Small intestine (tissue), 16 donors: ENCODE measurements at places on chromosomes 13 and 19. TPM values are rescaled to one million over a fixed set of nuclear protein-coding genes. Genes with fewer than 3 reads are reported as not detected.

DNA sequence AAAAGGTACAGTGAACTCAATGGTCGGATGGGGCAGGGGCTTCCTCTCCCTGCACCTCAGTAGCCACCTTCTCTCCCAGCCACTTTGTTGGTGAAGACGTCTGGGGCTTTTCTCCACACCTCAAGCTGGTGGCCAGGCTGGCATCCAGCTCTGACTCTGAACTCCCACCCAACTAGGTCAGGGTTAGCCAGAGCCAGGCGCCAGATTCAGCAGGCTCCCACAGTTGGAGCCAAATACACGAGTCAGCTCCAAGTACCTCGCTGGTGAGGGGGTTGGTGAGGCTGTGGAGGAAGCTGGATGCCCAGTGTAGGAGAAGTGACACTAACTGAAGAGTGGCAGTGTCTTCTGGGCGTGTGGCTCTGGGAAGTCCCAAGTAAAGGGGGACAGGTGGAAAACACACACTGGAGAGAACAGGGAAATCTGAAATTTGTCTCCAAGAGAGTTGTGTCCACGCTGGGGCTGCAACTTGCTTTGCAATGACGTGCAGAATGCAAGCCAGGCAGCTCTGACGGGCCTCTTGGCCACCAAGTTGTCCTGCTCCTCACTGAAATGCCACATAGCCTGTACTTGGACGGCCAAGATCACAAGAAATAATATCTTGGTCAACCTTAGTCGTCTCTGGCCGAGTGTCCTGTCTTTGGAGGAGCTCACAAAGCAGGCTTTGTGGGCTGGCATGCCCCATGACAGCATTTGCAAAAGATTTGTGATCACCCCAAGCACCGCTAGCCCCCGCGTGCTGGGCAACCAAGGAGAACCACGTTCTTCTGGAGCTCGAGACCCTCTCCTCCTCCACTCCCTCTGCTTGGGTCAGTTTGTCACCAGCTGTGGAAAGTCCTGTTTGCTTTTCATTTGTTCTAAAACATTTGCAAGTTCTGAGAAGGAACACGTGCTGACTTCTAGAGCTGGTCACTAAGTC, 18.1 kb downstream of the SLC7A1 start:
- no peak overlapping the region for H3K27ac ChIP-seq
- H3K36me3 ChIP-seq = peaks cover 5% of the 10 kb centered on the region
- no peaks in the 10 kb centered on the region for H3K27me3 ChIP-seq

- H3K4me3 ChIP-seq = no peak overlapping the region
- no peaks in the 10 kb centered on the region for H3K36me3 ChIP-seq
- H3K27me3 ChIP-seq = no peaks in the 10 kb centered on the region
Observed at GRCh38 chr13:93468433-93468832, 241.8 kb downstream of the GPC6 start.

The LCP1 gene
- 35.5 TPM for polyA plus RNA-seq

DNA sequence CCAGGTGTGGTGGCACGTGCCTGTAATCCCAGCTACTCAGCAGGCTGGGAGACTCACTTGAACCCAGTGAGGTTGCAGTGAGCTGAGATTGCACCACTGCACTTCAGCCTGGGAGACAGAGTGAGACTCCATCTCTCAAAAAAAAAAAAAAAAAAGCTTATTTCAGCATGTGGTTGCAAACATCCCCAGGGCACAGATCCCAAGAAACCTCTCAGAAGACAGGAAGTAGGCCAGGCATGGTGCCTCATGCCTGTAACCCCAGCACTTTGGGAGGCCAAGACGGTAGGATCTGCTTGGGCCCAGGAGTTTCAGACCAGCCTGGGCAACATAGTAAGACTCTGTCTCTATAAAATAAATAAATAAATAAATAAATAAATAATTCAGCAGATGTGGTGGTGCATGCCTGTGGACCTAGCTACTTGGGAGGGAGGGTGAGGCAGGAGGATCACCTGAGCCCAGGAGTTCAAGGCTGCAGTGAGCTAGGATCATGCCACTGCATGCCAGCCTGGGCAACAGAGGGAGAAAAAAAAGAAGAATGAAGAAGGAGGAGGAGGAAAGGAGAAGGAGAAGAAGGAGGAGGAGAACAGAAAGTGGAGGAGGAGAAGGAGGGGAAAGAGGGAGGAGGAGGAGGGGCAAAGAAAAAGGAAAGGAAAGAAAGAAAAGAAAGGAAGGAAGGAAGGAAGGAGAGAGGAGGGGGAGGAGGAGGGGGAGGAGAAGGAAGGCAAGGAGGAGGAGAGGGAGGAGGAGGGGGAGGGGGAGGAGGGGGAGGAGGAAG, 4.3 kb upstream of the LRRC8E start:
- H3K4me3 ChIP-seq = no peak overlapping the region
- no peaks in the 10 kb centered on the region for H3K36me3 ChIP-seq
- H3K4me1 ChIP-seq = peaks cover 8% of the 10 kb centered on the region
- H3K27ac ChIP-seq = no peak overlapping the region
- H3K27me3 ChIP-seq = peaks cover 16% of the 10 kb centered on the region

GRCh38 chr13:26476111-26476781, 81.2 kb upstream of the WASF3 start:
- H3K4me3 ChIP-seq = no peak overlapping the region
- DNase-seq = peak; percentile 12
- H3K27me3 ChIP-seq = peaks cover 2% of the 10 kb centered on the region
- H3K27ac ChIP-seq = no peak overlapping the region

DNA sequence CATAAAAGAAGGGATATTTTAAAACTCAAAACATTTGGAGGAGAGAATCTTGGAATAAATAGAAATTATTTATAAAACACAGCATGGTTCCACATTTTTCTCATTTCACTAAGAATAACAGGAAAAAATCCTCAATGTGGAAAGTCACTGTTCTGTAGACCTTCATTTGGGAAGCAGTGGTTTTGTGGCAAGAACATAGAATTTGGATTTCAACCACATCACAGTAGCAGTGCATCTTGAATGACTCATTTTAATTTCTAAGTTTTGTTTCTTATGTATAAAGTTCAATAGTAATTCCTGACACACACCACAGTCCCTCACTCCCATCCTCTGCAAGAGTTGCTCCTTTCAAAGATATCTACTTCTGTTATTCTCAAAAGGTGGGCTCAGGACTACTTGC, 264.0 kb downstream of the ENOX1 start:
- peaks cover 2% of the 10 kb centered on the region for H3K27me3 ChIP-seq
- no peak for DNase-seq
- H3K36me3 ChIP-seq = no peaks in the 10 kb centered on the region
- H3K4me3 ChIP-seq = no peak overlapping the region
- no peaks in the 10 kb centered on the region for H3K4me1 ChIP-seq

The WTIP gene
- not detected for polyA plus RNA-seq

DNA sequence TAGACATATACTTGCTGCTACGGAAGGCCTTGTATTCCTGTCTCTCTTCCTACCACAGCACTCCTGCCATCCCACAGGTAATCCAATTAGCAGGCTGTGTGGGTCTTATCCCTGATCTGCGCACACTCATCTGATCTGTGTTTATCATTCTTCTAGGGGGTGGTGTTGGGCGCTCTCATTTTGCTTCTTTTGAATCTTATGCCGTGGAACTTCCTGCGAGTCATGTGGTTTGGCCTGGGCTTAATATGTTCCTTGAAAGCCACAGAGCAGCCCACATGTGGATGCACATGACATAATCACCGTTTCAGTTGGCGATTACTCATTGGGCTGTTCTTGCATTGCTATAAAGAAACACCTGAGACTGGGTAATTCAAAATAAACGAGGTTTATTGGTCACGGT, 7.5 kb downstream of the RASA3 start:
- peak overlapping the region; percentile 17 for H3K27ac ChIP-seq
- H3K4me3 ChIP-seq = no peak overlapping the region
- no peaks in the 10 kb centered on the region for H3K27me3 ChIP-seq
- H3K4me1 ChIP-seq = no peaks in the 10 kb centered on the region

DNA sequence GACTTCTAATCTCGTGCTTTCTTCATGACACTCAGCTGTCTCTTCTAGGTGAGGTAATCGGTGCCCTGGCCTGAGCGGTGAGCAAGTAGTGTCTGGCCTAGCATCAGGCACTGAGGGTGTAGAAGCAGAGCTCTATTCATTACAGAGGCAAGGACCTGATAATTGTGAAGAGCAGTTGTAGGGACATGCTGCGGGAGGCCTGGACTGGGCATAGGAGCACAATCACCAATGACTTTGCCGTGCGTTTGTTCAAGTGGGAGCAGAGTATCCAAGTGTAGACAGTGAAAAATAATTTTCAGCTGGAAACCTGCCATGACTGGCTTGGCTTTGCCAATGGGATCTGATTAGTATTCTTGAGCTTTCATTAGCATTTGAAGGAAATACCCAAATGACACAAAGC, 32.1 kb upstream of the DCLK1 start:
- no peaks in the 10 kb centered on the region for H3K27me3 ChIP-seq
- H3K36me3 ChIP-seq = no peaks in the 10 kb centered on the region
- H3K27ac ChIP-seq = no peak overlapping the region
- H3K4me1 ChIP-seq = no peaks in the 10 kb centered on the region
- DNase-seq = no peak

The CFAP97D2 gene
- polyA plus RNA-seq = not detected

DNA sequence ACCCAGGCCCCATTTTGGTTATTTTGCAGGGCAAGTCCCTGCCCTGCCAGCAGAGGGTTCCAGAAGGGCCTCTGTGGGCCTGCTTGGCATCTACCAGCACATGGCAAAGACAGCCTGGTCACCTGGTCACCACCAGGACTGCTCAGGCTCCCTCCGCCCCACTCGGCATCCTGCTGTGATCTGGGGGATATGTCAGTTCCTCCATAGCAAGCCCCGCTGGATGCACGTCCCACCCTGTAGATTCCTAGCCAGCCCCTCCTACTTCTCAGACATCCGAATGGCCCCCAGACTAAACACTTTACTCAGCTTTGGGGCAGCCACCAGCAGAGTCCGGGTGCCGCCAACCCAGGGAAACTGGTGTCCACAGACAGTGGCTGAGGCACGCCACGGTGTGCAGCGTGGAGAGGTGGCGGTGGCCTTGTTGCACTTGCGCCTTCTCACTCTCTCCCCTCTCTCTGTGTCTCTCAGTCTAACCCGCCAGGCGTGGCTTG, 31.8 kb upstream of the USE1 start:
- H3K27ac ChIP-seq = no peak overlapping the region
- DNase-seq = no peak

- H3K27me3 ChIP-seq = no peaks in the 10 kb centered on the region
- DNase-seq = no peak
- peaks cover 7% of the 10 kb centered on the region for H3K36me3 ChIP-seq
- no peak overlapping the region for H3K4me3 ChIP-seq
- H3K4me1 ChIP-seq = no peaks in the 10 kb centered on the region
Observed at GRCh38 chr19:3494051-3494450, 6.4 kb downstream of the DOHH start.

The MYO1F gene
- polyA plus RNA-seq = 1.3 TPM

GRCh38 chr13:73283636-73284035, 224.8 kb downstream of the KLF5 start:
- no peak for DNase-seq
- no peaks in the 10 kb centered on the region for H3K36me3 ChIP-seq
- no peaks in the 10 kb centered on the region for H3K4me1 ChIP-seq
- H3K27ac ChIP-seq = no peak overlapping the region

The PRPF31 gene
- 57.0 TPM for polyA plus RNA-seq

- no peaks in the 10 kb centered on the region for H3K27me3 ChIP-seq
- H3K4me1 ChIP-seq = no peaks in the 10 kb centered on the region
- no peak for DNase-seq
- H3K36me3 ChIP-seq = peaks cover 7% of the 10 kb centered on the region
- H3K27ac ChIP-seq = no peak overlapping the region
Observed at GRCh38 chr13:110239280-110240125, 67.5 kb downstream of the COL4A1 start.

DNA sequence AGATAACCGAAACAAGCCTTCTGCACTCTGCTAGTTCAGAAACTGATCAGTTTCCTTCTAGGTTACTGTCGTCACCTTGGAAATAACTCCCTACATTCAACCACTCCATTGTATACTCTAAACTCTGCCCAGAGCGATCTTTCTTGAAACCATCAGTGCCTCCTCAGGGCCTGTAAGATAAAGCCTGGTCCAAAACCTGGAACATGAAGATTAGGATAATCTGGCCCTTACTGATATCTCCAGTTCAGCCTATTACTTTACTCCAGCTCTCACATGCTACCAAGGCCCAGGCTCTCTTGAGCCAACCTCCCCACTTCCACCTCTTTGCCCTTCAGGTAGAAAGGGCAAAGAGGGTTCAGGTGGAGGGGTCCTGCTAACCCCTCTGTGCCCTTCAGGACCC, 125.3 kb upstream of the RXFP2 start:
- no peak overlapping the region for H3K27ac ChIP-seq
- H3K36me3 ChIP-seq = no peaks in the 10 kb centered on the region
- no peaks in the 10 kb centered on the region for H3K4me1 ChIP-seq
- no peaks in the 10 kb centered on the region for H3K27me3 ChIP-seq
- no peak overlapping the region for H3K4me3 ChIP-seq

The KLK10 gene
- not detected for polyA plus RNA-seq

The IER2 gene
- 130 TPM for polyA plus RNA-seq

GRCh38 chr13:42567906-42568305, 6.0 kb upstream of the TNFSF11 start:
- no peaks in the 10 kb centered on the region for H3K36me3 ChIP-seq
- H3K27ac ChIP-seq = no peak overlapping the region
- H3K27me3 ChIP-seq = no peaks in the 10 kb centered on the region
- no peak overlapping the region for H3K4me3 ChIP-seq

DNA sequence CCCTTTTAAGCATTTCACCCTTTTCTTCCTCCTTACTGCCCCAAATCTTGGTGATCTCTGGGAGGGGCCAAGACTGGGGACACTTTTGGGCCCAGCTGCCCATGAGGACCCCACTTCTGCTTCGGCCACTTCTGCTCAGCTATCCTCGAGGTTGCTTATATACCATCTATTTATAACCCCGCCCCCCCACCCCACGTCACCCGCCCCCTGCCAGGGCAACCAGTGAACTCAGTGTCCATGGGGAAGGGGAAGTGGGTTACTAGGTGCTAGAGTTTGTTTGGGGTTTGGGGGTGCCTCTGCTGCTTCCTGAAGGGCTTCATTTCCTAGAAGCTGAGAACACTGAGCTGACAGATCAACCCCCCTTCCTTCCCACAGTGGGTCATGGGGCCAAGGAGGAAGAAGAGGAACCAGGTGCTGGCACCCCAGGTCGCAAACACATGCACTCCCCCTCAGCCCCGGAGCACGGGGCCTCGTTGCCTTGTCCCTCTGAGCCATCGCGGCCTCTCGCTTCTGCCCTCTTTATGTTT, 6.1 kb upstream of the ADGRE5 start:
- H3K4me1 ChIP-seq = peaks cover 8% of the 10 kb centered on the region
- DNase-seq = no peak
- peak overlapping the region; percentile 78 for H3K27ac ChIP-seq
- no peak overlapping the region for H3K4me3 ChIP-seq
- no peaks in the 10 kb centered on the region for H3K36me3 ChIP-seq

The LILRA6 gene
- polyA plus RNA-seq = 0.53 TPM

The UFM1 gene
- 76.2 TPM for polyA plus RNA-seq

GRCh38 chr13:36192166-36192565, 22.2 kb downstream of the SOHLH2 start:
- H3K4me1 ChIP-seq = no peaks in the 10 kb centered on the region
- no peak overlapping the region for H3K27ac ChIP-seq
- DNase-seq = no peak
- H3K27me3 ChIP-seq = no peaks in the 10 kb centered on the region

DNA sequence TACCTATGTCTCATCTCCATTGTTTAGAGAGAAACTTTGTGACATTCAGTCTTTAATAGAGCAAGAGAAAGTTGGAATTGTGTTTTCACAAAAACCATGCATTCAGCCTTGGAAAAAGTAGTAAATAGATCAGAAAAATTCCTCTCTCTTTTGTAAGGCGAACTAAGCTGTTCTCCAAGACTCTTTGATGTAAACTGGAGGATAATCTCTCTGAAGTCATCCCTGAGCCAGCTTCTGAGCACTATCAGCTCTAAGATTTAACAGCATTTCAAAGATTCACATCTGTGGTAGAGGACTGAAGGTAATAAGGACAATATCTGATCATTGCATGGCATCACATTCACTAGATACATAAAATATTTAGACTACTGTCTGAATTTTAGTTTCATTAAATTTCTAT, 904.6 kb upstream of the ATXN8OS start:
- H3K4me1 ChIP-seq = no peaks in the 10 kb centered on the region
- no peaks in the 10 kb centered on the region for H3K27me3 ChIP-seq
- DNase-seq = no peak
